ENCODE measurements at places on chromosomes 2 and 18. TPM values are rescaled to one million over a fixed set of nuclear protein-coding genes. Genes with fewer than 3 reads are reported as not detected.

IL36RN gene
- total RNA-seq = not detected

C2orf76 gene
- 5.9 TPM for total RNA-seq

PROKR1 gene
- not detected for total RNA-seq

SKOR2 gene
- total RNA-seq = not detected

CD207 gene
- not detected for total RNA-seq

LOXHD1 gene
- total RNA-seq = not detected

PLEKHH2 gene
- 4.3 TPM for total RNA-seq
